ENCODE measurements at places on chromosomes 1 and 21.

DNA sequence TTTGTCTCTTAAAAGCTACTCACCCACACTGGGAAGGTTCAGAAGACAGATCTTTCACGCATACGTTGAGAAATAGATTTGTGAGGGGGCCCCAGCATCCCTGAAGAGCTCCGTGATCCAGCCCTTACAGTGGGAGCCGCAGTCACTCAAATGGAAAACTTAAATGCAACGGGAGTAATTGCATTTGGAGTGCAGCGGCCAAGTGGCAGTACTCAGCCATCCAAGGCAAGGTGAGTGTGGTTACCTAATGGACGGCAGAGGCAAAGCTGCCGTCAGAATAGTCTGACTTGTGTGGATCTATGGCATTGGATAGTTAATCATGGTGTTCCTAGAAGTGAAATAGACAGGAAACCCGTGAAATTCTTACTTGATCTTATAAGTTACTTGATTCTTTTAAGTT lies 5.1 kb downstream of the SPSB1 start:
- DNase-seq, result no peak

GRCh38 chr1:197321811-197322210 lies 53.8 kb downstream of the CRB1 start:
- no peak for DNase-seq

DNA sequence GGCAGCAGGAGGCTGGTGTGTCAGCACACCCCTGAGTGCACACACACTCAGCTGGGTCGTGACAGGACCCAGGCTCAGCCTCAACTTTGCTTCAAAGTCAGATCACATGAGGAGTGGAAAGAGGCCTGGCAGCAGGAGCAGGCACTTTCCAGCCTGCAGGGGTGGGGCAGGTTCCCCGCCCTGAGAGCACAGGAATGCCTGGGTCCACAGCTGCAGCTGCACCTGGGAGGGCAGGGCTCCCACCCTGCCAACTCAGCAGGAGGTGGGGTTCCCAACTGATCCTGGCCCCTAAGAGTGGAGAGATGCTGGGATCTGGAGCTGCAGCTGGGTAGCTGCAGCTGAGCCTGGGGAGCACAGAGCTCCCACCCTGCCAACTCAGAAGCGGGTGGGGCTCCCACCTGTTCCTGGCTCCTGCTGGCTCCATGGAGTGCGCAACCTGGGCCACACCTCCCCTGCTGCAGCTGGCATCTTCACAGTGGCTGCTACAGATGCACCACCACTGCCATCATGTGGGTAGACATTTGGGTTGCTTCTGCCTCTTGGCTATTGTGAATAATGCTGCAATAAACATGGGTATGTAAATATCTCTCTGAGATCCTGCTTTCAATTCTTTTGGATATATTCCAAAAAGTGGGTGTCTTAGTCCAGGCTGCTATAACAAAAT lies 415.4 kb downstream of the TTLL7 start:
- DNase-seq, result no peak

GRCh38 chr21:38787461-38788274 lies 18.1 kb upstream of the ETS2 start:
- no peak for DNase-seq

DNA sequence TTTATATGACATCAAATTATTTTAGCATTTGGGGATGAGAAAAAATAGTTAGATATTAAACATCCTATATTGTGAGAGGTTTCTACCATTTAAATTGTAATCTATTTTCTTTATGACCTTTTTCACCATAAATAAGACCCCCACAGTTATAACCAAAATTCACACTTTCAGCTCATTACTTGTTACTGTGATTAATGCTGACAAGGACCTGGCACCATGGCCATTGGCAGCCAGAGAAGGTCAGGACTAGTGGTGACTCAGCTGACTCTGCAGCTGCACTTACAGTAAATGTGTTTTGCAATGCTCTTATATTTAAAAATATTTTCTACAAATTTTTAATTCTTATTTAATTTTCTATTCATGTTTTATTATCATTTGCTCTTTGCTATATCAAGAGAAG lies 133.3 kb upstream of the C1orf105 start:
- DNase-seq, result no peak

GRCh38 chr1:41476807-41477361 lies 7.6 kb downstream of the EDN2 start:
- no peak for DNase-seq

DNA sequence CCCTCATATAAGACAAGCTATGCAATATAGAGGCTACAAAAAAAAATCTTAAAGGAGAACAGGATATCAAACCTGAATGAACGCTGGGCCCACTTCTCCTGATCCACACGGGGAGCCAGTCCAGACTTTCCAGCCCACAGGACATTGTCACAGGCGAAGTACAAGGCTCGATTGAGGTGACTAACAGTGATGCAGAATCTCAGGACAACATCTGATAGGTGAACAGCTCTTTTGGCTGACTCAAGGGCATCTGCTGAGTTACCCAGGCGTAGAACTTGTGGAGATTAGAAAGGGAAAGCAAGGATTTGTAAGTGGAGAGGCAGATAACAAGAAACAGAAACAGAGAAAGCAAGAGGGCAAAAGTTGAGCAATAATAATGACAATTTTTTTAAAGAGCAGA lies 1.8 kb downstream of the PEX11B start:
- DNase-seq, result no peak

- DNase-seq, result no peak
Measured at GRCh38 chr1:176241385-176242015, 34.4 kb upstream of the COP1 start.

DNA sequence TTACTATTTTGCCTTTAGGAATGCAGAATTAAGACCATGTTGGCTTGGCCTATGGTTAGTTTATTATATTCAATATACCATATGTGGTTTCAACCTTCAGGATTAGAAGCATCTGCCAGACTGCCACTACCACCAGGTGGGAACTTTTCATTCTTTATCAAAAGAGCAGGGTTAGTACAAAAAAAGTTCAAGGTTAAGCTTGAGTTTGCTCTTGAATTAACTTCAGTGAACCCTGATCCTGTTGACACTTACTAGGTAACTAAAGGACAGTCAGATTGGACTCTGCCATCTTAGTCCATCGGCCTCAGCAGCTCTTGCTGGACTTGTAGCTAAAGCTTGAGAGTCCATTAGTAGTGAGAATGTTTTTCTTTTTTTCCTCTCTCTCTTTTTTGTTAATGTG lies 22.1 kb downstream of the CLIC4 start:
- no peak for DNase-seq

- DNase-seq, result no peak
Measured at GRCh38 chr1:23957096-23957495, 2.5 kb upstream of the PNRC2 start.
